Left colon (tissue), 2 donors: ENCODE measurements at places on chromosomes 16 and 17. TPM values are rescaled to one million over a fixed set of nuclear protein-coding genes. Genes with fewer than 3 reads are reported as not detected.

- DNase-seq: no peak
Observed at GRCh38 chr17:42361781-42362186, 26.5 kb downstream of the STAT3 start.

DNA sequence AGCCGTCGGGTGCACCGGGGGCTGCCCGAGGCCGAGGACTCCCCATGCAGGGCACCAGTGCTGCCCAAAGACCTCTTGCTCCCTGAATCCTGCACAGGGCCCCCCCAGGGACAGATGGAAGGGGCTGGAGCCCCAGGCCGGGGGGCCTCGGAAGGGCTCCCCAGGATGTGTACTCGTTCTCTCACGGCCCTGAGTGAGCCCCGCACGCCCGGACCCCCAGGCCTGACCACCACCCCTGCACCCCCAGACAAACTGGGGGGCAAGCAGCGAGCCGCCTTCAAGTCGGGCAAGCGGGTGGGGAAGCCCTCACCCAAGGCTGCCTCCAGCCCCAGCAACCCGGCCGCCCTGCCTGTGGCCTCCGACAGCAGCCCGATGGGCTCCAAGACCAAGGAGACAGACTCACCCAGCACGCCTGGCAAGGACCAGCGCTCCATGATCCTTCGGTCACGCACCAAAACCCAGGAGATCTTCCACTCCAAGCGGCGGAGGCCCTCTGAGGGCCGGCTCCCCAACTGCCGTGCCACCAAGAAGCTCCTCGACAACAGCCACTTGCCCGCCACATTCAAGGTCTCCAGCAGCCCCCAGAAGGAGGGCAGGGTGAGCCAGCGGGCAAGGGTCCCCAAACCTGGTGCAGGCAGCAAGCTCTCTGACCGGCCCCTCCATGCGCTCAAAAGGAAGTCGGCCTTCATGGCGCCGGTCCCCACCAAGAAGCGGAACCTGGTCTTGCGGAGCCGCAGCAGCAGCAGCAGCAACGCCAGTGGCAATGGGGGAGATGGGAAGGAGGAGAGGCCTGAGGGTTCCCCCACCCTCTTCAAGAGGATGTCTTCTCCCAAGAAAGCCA lies 40.6 kb downstream of the SREBF1 start:
- DNase-seq: no peak

SCARF1 gene
- 10.2 TPM for total RNA-seq

METTL22 gene
- 35.7 TPM for total RNA-seq

DNA sequence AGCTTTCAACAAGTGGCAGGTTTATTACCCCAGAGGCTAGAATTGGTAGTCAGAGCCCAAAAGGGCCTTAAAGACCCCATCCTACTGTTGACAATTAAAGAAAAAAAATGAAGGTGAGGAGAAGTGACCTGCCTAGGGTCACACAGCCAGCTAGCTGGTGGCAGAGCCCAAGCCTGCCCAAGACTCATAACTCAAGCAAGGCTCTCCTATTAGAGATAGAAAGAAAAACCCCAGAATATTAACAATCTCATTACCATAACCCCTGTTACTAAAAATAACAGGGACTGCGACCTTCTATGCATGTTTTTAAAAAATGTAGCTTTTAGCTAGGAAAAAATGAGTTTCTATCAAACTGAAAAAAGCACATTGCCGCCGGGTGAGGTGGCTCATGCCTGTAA lies 14.0 kb downstream of the HSPB9 start:
- DNase-seq: no peak

DNA sequence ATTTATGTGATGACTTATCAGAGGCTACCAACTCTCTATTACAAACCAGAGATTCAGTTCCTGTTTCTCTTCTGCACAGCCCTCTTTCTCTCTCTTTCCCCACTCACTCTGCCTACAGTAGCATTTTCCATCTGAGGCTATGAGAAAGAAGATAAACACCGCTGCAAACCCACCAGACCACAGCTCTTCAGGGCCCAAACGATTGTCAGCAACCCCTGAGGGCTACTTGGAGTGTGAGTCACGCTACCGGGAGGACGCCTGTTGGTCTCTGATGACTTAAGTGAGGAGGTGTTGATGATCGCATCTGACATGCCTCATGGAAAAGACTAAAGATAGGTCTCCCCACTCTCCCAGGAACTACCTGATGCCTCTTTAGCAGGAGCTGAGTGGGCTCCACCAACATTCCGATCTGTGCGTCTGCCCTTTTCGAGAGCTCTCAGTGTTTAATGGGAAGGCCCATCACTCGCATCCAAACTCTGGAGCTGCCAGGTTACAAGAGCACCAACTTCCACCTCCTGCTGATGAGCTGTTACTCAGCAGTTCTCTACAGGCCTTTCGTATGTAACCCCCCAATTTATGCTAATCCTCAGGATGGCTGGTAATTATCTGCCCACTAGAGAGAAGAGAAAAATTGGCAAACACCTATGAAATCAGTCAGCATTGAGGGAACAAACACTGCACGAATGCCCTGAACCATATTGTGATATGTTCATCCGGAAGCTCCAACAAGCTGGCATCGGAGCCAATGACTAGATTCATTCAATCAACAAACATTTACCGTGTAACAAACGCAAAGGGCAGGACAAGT lies 9.2 kb downstream of the GRIN2A start:
- no peak for DNase-seq

ZNF213 gene
- total RNA-seq: 12.3 TPM
